Astrocyte of the spinal cord (primary cell): ENCODE measurements at places on chromosomes 11 and 22.

- DNase-seq = no peak
Observed at GRCh38 chr11:100851584-100852152, 164.6 kb downstream of the ARHGAP42 start.

DNA sequence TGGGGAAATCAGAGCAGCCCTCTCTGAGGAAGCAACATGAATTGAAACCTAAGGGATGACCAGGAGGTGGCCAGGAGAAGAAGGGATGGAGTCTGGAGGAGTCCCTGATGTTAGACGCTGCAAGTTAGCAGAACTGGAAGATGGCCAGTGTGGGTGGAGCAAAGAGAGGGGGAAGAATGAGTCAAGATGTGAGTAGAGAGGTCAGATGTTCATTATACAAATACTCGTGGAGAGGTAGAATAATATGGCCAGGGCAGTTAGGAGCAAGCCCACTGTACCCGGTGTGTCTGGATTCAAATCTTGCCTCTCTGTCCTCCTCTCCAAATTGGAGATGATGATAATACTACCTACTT, 242.0 kb downstream of the TENM4 start:
- peak; percentile 43 for DNase-seq

DNA sequence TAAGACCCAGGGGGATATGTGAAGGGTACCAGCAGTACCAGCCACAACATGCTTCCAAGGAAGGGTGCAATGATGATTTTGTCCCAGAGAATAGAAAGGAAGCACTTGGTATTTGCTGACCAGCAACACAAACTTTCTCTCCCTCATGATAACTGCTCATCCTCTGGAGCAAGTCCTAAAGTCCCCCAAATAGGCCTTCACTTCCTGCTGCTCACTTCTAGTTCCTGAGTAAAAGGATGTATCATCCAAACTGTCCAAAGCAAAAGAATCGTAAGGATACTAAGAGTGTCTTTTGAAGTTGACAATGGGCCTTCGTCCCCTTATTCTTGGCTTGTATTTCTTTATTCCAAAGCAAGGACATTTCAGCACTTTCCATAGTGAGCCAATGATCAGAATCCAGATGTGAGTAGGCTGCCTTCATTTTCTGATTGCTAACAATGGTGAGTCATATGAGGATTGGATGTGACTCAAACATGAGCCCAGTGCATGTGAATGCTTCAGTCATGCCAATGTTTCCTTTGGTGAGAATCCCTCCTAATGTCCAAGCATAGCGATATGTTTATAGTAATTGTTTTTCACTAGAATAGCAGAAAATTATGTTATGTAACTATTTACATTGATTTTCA, 243.4 kb upstream of the POU2AF2 start:
- DNase-seq = peak; percentile 87

GRCh38 chr11:78423241-78423640, 5.6 kb upstream of the GAB2 start:
- no peak for DNase-seq

DNA sequence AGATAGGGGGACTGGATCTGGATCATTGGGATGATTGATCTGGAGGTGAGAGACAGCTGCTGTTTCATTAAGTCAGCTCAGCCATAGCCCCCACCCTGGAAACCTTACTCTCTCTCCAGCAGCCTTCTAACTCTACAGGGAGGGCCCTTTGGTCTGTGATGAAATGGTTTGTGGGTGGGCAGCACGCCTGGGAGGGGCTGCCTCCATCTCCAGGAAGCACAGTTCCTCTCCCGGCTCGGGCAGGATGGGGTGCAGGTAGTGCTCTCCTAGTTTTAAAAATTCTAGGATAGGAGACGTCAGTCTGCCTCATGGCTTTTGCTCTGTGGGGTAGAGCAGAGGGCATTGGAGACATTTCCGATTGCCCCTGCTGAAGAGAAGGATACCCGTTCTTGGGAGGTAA, 89.7 kb downstream of the CEP164 start:
- no peak for DNase-seq

DNA sequence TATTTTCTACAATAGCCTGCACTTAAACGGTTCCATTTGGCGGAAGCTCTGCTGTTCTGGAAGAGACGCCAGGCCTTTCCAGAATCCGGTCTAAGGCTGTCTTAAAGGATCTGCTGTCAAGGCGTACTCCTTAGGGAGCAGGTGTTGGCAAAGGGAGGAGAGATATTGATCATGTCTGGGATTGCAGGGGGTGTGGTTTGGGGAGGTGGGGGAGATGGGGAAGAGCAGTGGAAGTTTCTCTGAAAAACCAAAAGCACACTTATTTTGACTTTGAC, 22.5 kb upstream of the WNT11 start:
- no peak for DNase-seq

GRCh38 chr11:106131998-106132397, 54.5 kb downstream of the AASDHPPT start:
- DNase-seq = no peak

DNA sequence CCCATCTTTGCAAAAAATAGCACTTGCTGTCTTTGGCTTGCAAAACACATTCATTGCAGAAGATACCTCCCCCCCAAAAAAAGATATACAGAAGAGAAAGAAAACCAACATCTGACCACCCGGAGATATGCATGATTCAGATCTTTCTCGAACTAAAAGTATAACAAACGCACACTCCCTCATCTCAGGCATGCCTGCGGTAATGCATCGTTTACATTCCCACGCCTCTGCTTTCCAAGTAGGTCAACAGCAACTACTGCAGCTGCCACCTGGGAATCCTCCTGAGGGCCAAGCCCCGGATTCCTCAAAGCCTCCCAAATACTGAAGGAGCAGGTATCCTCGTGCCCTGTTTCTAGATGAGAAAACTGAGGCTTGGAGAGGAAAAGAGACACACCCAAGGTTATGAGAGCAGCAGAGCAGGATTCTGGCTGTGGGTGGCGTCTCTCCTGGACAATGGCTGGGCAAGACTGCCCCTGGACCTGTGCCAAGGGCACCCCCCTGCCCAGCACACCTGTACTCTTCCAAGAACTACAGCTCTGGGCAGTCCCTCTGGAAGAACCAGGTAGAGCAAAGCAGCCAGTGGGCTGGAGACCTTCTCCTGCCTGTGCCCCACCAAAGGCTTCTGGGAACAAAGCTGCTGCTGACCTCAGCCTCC, 38.1 kb downstream of the NUP50 start:
- peak; percentile 96 for DNase-seq

DNA sequence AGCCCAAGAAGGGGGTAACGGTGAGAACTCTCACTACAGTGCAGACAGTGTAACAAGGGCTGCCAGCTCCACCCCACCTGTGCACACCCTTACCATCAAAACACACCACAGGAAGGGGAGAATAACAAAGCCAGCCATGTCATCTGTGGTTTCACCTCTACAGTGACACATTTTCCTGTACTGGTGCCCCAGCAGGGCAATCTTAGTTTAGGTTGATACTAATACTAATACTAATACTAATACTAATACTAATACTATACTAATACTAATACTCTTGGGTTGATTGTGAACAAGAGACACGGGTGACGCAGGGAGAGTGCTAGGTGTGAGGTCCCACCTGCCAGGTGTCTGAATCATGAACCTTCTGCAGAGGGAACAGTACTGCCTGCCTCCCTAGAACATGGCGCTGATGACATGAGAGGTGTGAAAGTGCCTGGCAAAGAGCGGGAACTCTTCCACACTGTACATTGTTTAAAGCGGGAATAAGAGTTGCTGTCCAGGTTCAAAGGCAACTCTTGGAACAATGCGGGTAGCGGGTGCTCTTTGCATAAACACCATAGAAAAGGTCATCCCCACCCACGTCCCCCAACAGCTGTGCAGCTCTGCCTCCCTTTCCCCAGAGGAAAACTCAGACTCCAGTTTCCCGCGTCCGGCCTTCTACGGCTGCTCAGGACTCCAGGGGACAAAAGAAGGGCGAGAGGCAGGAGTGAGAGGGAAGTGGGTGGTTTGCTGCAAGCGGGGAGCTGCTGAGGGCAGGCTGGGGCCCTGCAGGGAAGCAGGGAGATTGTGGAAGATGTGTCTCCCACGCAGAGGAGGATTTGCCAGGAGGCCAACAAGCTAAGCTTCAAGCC, 25.0 kb upstream of the TMPRSS4 start:
- DNase-seq = no peak

GRCh38 chr22:21448627-21449416, 18.4 kb upstream of the TMEM191C start:
- no peak for DNase-seq

- no peak for DNase-seq
Observed at GRCh38 chr11:68497761-68498160, 37.2 kb downstream of the PPP6R3 start.

- no peak for DNase-seq
Observed at GRCh38 chr11:14588681-14589080, 54.9 kb upstream of the PDE3B start.

DNA sequence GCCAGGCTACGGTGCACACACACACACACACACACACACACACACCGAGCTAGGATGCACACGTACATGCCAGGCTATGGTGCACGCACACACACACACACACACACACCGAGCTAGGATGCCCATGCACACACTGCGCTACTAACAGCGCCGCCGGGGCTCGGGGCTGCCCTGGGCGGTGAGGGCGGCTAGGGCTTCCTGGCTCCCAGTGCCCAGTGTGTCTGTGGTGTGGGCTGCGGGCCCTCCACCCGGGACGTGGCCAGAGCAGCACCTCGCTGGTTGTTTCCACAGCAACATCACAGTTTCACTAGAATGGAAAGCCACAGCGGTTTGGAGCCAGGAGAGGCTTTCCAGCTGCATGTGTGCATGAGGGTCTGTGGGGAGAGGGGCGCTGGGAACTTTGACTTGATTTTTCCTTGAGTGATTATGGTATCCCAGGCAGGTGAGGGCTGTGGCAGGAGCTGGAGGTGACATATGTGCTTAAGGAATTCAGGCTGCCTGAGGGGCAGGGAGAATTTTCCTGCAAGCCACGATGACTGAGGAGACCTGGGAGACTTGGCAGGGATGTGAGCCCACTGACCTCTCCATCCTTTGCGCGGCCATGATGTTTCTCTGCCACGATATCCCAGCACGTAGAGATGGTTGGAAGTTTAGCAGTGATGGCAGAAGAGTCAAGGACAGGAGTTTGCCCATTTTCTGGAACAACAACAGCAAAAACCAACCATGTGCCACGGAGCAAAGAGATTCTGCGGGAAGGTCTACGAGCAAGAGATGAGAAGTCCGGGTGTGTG, 195.9 kb downstream of the SNX19 start:
- no peak for DNase-seq

- DNase-seq = no peak
Observed at GRCh38 chr11:62534779-62535545, 11.6 kb downstream of the AHNAK start.

DNA sequence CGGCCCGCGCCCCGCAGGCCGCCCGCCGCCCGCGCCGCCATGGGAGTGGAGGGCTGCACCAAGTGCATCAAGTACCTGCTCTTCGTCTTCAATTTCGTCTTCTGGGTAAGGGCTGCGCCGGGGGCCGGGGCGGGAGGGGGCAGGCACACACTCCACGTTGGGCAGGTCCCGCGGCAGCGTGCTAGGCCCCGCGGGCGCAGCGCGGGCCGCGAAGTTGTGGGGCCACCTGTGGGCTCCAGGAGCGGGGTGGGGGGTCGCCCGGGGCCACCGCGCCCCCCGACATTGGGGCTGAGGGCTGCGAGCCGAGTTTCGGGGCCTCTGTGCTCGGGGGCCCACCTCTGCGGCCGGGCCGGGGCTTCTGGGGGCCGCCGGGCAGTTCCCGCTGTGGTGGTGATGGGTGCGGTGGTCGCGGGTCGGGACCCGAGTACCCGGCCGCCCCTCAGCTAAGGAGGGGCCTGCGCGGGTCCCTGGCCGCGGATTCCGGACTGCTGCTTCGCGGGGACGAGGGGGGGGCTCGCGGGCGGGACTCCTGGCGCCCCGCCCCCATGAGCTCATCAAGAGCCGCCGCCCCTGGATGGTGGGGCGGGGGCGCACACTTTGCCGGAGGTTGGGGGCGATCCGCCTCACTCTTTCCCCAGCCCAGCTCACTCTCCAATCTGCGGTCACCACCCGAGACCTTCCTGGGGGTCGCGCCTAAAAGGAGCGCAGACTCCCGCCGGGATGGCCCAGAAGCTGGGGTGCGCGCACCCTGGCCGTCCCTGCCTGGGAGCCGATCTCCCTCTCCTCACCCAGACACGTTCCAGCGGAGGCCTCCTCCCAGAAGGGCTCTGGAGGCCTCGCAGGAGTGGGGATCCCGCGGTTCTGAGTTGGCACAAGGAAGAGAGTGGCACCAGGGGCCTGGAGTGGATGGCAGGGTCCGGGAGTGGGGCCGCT, 667 bp downstream of the CD81 start:
- DNase-seq = peak; percentile 58

DNA sequence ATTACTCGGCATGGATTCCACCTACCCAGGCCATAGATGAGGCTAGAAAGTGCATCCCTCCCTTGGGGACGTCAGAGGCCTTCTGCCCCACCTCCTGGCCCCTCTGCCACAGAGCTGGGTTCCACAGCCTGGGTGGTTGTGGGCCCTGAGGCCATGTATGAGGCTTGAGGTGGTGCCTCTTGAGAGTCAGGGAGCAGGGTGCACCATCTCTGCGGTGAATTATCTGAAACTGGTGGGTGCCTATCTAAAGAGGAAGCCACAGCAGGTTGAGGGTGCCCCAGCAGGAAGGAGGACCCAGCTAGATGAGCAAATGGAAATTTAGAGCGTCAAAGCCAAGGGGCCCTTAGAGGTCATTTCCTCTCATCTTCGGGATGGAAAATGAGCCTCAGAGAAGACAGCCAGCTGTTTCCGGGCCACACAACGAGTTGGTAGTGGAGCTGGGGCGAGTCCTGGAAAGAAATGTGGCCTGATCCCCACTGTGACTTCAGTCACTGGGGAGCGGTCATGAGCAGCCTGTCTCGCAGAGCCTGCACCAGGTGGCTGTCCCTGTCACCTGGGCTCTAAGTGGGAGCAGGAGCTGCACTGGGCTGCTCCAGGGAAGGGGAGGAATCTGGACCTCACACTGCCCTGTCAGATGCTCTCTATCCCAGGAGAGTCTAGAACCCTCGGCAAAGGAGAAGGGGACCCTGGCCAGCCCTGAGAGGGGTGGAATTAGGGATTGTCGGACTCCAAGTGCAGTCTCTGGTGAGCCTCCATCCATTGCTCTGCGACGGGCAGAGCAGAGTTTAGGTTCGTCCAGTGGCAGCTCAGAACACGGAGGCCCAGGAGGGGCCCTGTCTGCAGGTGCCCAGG, 7.3 kb downstream of the ADORA2A start:
- DNase-seq = no peak

DNA sequence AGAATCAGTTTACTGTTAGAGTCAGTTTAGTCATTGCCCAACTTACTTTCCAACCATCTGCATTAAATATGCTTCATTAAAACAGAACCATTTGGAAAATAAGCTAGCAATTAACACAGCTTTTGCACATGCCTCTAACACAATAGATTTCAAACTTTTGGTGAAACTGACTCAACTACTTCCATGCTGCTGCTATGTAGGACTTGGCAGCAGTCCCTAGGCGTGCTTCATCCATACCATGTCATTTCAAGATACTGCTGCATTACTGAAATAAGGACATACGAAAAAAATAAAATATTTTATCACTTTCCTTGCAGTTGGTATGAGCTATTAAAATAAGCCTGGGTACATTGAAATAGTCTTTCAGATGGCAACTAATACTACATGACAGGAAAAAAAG, 65.5 kb upstream of the SOX6 start:
- no peak for DNase-seq

- DNase-seq = no peak
Observed at GRCh38 chr11:14107050-14107430, 144.5 kb downstream of the SPON1 start.
